Left lobe of liver (tissue), 2 donors: ENCODE measurements at places on chromosomes 4 and X. TPM values are rescaled to one million over a fixed set of nuclear protein-coding genes. Genes with fewer than 3 reads are reported as not detected.

DNA sequence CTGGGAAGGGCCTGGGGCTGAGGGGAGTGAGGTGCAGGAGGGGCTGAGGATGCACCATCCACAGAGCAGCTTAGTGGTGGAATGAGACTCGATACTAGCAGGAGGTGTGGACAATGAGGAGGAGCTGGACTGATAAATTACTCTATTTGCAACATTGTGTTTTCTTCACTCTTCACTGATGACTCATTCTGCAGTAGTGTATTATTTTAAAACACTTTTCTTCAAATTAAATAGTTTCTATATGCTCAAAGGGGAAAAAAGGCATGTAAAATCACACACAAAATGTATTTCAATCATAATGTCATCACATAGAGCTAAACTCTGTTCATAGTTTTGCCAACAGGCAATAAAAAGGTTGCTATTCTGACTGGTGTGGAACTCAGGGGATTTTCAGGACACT lies 467.0 kb upstream of the CTSO start:
- DNase-seq: no peak

DNA sequence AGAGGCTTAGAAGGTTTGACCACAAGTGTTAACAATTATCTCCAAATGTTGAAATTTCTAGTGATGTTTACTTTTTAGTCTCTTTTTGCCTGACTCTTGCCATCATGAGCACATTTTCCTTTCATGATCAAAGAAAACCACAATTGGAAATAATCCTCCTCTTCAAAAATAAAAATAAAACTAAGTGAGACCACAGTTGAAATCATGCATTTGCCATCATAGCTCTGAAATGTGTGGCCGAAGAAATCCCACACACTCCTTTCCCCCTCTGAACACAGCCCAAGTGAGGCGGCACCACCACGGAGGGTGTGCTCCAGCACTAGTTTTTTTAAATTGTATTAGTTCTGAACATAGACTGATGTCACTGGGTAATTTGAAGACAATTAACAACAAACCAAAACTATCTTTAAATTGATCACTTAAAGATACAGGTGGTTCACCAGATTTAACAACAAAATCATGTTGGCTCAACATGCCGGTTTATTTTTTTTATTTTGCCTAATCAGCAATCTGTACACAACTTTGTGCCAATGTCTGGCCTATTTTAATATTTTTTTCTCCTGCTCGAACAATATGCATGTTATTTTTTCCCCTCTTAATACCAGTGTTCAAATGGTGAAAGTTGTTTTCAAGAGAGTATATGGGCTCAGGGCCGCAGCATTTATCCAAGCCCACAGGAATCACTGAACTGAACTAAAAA lies 17.6 kb downstream of the APBB2 start:
- DNase-seq: no peak

- DNase-seq: no peak
These were observed 111.0 kb downstream of the FRYL start for GRCh38 chr4:48669086-48669485.

Gene ASB12
- not detected for total RNA-seq

- no peak for DNase-seq
These were observed 23.9 kb downstream of the MOB1B start for GRCh38 chr4:70925899-70926635.
